Hepatocyte (in vitro differentiated cells): ENCODE measurements at places on chromosomes 4 and X. TPM values are rescaled to one million over a fixed set of nuclear protein-coding genes. Genes with fewer than 3 reads are reported as not detected.

DNA sequence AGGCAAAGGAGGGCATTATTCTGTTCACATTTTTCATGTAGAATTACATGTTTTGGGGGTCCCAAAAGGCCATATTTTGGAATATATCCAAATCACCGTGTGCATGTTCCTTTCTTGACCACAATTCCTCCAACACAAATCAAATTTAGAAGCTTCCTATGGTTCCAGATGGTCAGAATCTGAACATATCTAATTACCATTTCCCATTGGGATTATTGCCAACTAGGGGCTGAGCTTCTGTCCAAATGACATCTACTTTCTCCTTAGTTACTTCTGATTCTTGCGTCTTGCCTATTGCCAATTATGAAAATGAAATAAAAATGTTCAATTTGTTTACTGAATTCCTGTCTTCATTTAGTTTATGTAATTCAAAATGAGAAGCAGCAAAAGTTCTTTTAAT is 163.7 kb downstream of the CPE start:
- no peak overlapping the region for H3K27ac ChIP-seq
- no peaks in the 10 kb centered on the region for H3K27me3 ChIP-seq

The BRS3 gene
- 0.04 TPM in 1 of 2 replicates, not detected in the other for total RNA-seq

The DKK2 gene
- total RNA-seq, result 23.4 and 28.1 TPM in 2 replicates

GRCh38 chr4:19850909-19851308 is 400.8 kb upstream of the SLIT2 start:
- H3K4me1 ChIP-seq, result no peaks in the 10 kb centered on the region
- no peak overlapping the region for H3K4me3 ChIP-seq

DNA sequence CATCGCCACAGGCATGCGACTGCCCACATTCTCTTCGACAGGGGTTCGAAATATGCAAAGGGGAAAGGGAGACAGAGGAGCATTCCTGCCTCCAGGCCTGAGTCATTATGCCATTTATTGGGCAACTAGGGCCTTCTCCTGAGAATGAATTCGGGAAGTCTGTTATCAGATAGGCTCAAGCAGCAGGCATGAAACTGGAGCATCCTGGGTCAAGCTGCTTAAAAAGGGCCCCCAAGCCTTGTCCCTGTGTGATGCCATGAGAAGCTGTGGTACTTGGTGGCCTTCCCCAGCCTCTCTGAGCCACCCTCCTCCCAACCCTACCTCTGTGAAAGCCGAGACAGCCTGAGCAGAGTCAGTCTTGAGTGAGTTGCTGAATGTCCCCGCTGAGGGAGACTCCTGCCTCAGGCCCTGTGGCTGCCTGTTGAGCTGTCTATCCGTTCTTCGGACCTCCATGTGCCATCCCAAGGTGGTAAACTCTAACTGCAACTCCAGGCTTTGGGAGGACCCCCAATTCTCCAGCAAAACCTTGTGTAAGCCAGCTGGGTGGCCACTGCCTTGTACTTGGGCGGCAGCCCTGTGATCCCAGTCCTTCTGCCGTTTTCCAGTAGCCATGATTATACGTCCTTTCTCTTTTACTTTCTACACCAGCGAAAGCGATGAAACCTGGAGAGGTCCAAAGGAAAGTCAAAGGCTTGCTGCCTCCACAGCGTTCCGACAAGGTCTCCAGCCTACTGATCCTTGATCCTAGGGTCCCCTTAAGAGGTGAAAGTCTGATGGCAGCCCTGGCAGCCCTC is 37.7 kb downstream of the NBDY start:
- H3K27me3 ChIP-seq, result no peaks in the 10 kb centered on the region
- no peak overlapping the region for H3K4me3 ChIP-seq
- no peaks in the 10 kb centered on the region for H3K4me1 ChIP-seq
- no peaks in the 10 kb centered on the region for H3K36me3 ChIP-seq

The VCX3A gene
- 0.53 TPM in 1 of 2 replicates, not detected in the other for total RNA-seq

GRCh38 chrX:40063555-40063954 is 34.2 kb downstream of the BCOR start:
- peak overlapping the region; percentile 60 for H3K27ac ChIP-seq
- DNase-seq, result no peak
- H3K27me3 ChIP-seq, result no peaks in the 10 kb centered on the region
- peaks cover 9% of the 10 kb centered on the region for H3K4me1 ChIP-seq
- no peak overlapping the region for H3K4me3 ChIP-seq

DNA sequence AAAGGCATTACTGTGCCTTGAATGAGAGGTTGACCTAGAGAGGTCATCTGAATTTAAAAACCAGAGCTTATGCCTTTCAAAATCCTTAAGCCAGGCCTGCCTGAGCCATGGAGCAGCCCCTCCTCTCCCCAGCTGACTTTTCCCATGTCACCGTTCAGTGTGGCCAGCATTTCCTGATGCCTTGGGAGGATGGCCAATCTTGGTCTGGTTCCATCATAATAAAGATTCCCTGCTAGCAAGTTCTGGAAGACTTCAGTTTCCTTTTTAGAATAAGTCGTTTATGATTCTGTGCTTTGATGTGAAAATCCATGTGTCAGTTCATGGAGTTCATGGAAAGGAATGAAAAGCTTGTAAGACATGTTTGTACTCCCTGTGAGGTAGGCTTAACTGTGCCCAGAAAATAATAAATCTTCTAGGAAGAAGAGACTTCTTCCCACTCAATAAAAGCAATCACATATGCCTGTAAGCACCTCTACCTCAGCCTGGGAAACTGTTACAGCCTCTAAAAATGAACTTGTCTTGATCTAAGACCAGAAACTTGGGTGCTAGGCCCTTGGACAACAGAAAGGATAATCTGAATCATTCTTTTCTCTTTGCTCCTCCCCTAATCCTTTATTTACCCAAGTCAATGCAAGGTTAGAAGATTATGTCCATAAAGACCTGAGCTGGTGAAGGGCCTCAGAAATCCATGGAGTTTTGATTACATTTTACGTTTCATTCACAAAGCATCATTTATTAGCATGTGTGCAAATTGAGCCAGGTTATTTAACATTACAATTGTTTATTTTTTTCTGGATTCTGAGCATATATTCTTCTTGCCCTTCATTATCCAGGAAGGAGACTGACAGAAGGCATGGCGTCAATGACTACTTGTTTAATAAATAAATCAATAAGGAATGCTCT is 84.0 kb upstream of the TBC1D9 start:
- no peak overlapping the region for H3K4me3 ChIP-seq
- peaks cover 14% of the 10 kb centered on the region for H3K4me1 ChIP-seq
- H3K27ac ChIP-seq, result peak overlapping the region; percentile 65

The MAGEA8 gene
- not detected in 2 replicates for total RNA-seq

The STBD1 gene
- total RNA-seq, result 26.5 and 34.2 TPM in 2 replicates

DNA sequence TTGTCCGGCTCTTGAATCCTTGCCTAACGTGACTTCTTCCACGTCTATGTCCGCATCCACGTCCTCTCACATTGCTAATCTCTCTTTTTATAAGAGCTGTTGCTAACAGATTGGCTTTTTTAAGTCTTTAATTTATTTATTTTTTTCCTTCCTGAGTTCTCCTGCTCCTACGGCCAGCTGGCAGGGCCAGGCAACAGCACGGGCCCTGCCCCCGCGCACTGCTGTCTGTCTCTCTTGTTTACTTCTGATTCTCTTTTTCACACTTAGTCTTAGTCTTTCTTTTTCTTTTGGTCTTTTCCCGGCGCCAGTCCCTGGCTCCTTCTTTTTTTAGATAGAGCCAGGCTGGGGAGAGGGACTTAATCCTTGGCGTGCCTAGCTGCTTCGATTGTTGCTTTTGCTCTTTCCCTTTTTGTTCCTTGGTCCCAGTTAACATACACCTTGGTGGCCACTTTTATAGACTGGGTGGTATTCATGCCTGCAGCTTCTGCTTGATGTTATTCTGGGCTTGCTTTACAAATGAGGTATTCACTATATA is 53.2 kb upstream of the RBMX start:
- peaks cover 5% of the 10 kb centered on the region for H3K4me1 ChIP-seq
- no peaks in the 10 kb centered on the region for H3K27me3 ChIP-seq
- H3K36me3 ChIP-seq, result no peaks in the 10 kb centered on the region
- H3K4me3 ChIP-seq, result no peak overlapping the region
- peak overlapping the region; percentile 12 for H3K27ac ChIP-seq

DNA sequence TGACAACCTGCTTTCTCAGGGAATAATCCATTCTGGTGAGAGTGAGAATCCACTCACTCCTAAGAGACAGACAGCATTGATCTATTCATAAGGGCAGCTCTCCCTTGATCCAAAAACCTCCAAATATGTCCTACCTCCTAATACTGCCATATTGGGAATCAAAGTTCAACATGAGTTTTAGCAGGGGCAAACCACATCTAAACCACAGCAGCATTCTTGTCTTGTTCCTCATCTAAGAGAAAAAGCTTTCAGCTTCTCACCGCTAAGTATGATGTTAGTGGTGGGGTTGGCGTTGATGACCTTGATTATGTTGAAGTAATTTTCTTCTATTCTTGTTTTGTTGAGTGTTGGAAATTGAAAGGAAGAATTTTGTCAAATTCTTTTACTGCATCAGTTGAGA is 69.6 kb downstream of the SERTM2 start:
- H3K36me3 ChIP-seq, result no peaks in the 10 kb centered on the region
- H3K4me1 ChIP-seq, result no peaks in the 10 kb centered on the region
- no peaks in the 10 kb centered on the region for H3K27me3 ChIP-seq

The TLR6 gene
- 1.1 and 2.6 TPM in 2 replicates for total RNA-seq

The ASB12 gene
- 0.68 TPM in 1 of 2 replicates, not detected in the other for total RNA-seq

The ZCCHC18 gene
- 0.56 and 0.57 TPM in 2 replicates for total RNA-seq

The PRRG3 gene
- total RNA-seq, result 0.17 and 0.20 TPM in 2 replicates

The MAN2B2 gene
- total RNA-seq, result 21.1 and 22.2 TPM in 2 replicates

The PAGE2 gene
- total RNA-seq, result not detected in 2 replicates

The EFNB1 gene
- total RNA-seq, result 36.4 and 46.4 TPM in 2 replicates

GRCh38 chrX:66760651-66761050 is 121.8 kb upstream of the EDA2R start:
- H3K4me3 ChIP-seq, result no peak overlapping the region
- H3K27me3 ChIP-seq, result no peaks in the 10 kb centered on the region
- DNase-seq, result no peak

- H3K4me1 ChIP-seq, result no peaks in the 10 kb centered on the region
- H3K27me3 ChIP-seq, result no peaks in the 10 kb centered on the region
- no peak for DNase-seq
Measured at GRCh38 chr4:81197864-81198524, 17.0 kb downstream of the PRKG2 start.

The GPRASP1 gene
- 4.1 and 4.9 TPM in 2 replicates for total RNA-seq

DNA sequence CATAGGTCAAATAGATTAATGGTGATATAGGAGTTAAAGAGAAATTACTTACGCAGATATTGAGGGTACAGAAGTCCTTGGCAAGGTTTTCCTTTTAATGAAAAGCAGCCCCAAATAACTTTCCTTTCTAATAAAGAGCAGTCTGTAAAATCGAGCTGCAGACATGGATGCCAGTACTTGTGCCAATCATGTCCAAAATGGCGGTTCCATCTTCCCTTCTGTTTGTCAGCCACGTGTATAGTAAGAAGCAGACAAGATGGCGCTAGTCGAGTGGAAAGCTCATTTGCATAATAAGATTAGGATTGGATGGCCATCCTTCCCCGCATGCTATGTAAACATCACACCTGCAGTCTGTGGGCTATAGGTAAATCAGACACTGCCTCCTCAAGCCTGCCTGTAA is 68.5 kb downstream of the FGFBP1 start:
- H3K4me3 ChIP-seq, result no peak overlapping the region
- no peak overlapping the region for H3K27ac ChIP-seq
- no peak for DNase-seq
- H3K36me3 ChIP-seq, result no peaks in the 10 kb centered on the region
- H3K27me3 ChIP-seq, result no peaks in the 10 kb centered on the region

- no peak for DNase-seq
- H3K4me1 ChIP-seq, result no peaks in the 10 kb centered on the region
- no peaks in the 10 kb centered on the region for H3K27me3 ChIP-seq
- H3K27ac ChIP-seq, result no peak overlapping the region
- H3K36me3 ChIP-seq, result no peaks in the 10 kb centered on the region
- no peak overlapping the region for H3K4me3 ChIP-seq
Measured at GRCh38 chrX:134167591-134168203, 69.3 kb upstream of the CCDC160 start.

GRCh38 chrX:119189595-119189994 is 46.5 kb upstream of the PGRMC1 start:
- H3K4me1 ChIP-seq, result no peaks in the 10 kb centered on the region
- no peaks in the 10 kb centered on the region for H3K27me3 ChIP-seq
- no peak overlapping the region for H3K27ac ChIP-seq
- DNase-seq, result peak; percentile 8
- no peak overlapping the region for H3K4me3 ChIP-seq

GRCh38 chr4:13528821-13529127 is 15.5 kb downstream of the NKX3-2 start:
- no peaks in the 10 kb centered on the region for H3K36me3 ChIP-seq
- peaks cover 97% of the 10 kb centered on the region for H3K27me3 ChIP-seq

GRCh38 chrX:138058931-138059330 is 493.0 kb downstream of the ZIC3 start:
- no peak for DNase-seq
- H3K27ac ChIP-seq, result no peak overlapping the region
- H3K36me3 ChIP-seq, result no peaks in the 10 kb centered on the region
- no peak overlapping the region for H3K4me3 ChIP-seq
- no peaks in the 10 kb centered on the region for H3K27me3 ChIP-seq

DNA sequence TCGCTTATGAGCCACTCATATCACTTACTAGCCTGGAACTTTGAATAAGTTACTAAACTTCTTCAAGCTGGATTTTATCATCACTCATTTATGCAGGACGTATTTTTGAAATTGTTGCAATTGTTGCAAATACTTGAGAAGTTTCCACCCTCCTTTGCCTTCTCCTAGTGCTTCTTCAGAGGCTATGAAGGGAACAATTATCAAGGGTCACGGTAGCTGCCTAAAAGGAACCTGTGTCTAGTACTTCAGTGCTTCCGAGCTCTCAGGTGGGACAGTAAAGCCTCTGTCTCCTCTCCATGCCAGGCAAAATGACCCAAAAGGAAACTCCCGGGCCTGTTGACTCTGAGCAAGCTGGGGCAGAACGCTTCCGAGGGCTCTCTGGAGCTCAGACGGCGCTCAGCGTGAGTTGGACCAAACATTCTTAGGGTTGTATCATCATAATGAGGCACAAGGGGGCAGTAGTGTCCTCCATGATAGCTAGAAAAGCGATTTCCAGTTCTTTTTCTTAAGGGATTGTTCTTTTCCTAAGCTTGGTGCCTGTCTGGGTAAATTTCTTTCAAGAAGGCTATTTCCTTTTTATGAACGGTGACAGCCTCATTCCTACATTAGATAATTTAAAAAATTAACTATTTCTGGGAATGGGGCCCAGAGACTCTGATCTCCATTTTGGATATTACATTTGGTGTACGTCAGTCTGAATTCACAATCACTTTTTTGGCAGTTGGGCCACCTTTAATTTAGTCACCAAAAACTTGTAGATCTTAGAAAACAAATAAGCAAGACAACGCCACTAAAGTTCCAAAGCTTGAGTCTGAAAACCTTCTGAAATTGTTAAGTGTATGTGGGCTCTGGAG is 73.1 kb downstream of the PACRGL start:
- no peak overlapping the region for H3K27ac ChIP-seq
- no peaks in the 10 kb centered on the region for H3K36me3 ChIP-seq
- H3K4me3 ChIP-seq, result no peak overlapping the region
- no peaks in the 10 kb centered on the region for H3K4me1 ChIP-seq
- H3K27me3 ChIP-seq, result no peaks in the 10 kb centered on the region

- H3K4me1 ChIP-seq, result no peaks in the 10 kb centered on the region
- no peak overlapping the region for H3K4me3 ChIP-seq
- no peaks in the 10 kb centered on the region for H3K27me3 ChIP-seq
- H3K36me3 ChIP-seq, result no peaks in the 10 kb centered on the region
Measured at GRCh38 chr4:141006242-141006802, 126.9 kb downstream of the RNF150 start.

The HSPA4L gene
- 2.7 and 3.5 TPM in 2 replicates for total RNA-seq

The PNMA6A gene
- total RNA-seq, result 4.5 and 10.2 TPM in 2 replicates
